ENCODE measurements at places on chromosomes 3 and 15. TPM values are rescaled to one million over a fixed set of nuclear protein-coding genes. Genes with fewer than 3 reads are reported as not detected.

- no peak for DNase-seq
Observed at GRCh38 chr3:117350371-117350770, 640.8 kb downstream of the TUSC7 start.

- DNase-seq, result no peak
Observed at GRCh38 chr3:55161231-55161630, 233.4 kb upstream of the LRTM1 start.

Gene GOLGA6D
- not detected for total RNA-seq

- DNase-seq, result no peak
Observed at GRCh38 chr3:166957121-166957520, 423.0 kb downstream of the ZBBX start.

Gene SLC28A1
- not detected for total RNA-seq

DNA sequence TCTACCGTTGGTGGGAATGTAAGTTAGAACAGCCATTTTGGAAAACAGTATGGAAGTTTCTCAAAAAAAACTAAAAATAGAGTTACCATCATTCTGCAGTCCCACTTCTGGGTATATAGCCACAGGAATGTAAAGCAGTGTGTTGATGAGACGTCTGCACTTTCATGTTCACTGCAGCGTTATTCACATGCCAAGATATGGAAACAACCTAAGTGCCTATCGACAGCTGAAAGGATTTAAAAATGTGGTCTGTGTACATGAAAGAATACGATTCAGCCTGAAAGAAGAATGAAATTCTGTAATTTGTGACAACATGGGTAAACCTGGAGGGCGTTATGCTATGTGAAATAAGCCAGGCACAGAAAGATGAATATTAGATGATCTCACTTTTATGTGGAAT lies 157.7 kb downstream of the THSD4 start:
- DNase-seq, result no peak

DNA sequence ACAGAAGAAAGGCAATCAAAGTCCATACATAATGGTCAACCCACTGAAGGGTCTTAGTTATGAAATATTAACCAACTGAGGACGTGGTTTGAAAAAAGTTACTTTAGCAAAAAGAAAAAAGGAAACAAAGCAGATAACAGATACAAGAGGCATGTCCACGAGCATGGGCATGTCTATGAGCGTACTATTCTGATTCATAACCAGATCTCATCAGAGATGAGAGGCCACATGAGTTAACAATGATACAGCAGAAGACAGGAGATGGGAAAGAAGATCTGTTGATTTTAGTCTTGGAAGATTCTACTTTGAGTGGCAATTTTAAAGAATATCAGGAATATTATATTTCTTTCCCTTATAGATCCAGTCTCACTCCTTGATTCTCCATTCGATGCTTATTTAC lies 262.9 kb upstream of the SLITRK3 start:
- DNase-seq, result no peak

Gene CD200R1
- total RNA-seq, result not detected

DNA sequence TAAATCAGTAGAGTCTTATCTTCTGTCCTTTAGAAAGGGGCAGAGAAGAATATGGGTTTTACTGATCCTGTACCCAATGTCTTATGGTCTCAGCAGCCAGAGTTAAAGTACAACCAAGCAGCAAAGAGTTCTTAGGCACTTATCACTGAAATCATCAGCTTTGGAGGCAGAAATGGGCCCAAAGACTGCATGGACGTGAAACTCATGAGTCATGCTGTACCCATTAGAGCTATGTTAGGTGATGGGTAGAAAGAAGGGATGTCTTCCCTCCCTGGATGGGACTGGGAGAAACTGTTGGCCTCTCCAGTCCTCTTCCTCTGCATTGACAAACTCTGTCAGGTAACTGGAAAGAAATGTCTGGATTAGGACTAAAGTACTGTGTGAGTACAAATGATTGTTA lies 63.4 kb downstream of the EOMES start:
- no peak for DNase-seq

DNA sequence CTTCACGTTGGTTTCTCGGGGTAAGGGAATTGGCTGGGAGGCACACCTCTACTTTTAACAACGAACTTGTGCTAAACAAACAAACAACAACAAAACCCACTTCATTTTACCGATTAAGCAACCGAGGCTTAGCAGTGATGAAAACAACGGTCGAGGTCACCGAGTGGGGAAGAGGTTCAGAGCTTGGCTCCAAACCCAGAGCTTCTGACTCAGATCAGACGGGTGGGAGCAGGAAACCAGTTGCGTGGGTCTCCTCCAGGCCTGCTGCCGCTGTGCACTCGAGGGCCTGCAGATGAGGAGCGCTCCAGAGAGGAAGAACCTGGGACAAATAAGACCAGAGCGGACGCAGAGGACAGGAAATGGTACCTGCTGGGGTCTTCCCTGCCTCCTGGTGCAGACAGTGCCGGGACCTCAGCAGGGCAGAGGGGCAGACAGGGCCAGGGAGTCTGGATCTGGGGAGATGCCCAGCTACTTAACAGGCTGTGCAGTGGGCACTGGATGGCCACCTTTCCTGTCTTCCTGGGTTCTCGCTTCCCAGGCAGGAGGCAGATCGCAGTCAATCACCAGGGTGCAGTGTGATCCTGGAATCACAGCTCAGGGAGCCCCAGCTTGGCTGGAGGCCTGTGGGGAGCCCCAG lies 99.0 kb upstream of the MEF2A start:
- peak; percentile 68 for DNase-seq

GRCh38 chr3:20222274-20222673 lies 36.3 kb upstream of the SGO1 start:
- no peak for DNase-seq

- DNase-seq, result peak; percentile 77
Observed at GRCh38 chr15:90883976-90884718, at the start of gene FES. Gene FES (plus strand): TSS chr15:90884504. CDS start chr15:90885046, 542 bp downstream.

DNA sequence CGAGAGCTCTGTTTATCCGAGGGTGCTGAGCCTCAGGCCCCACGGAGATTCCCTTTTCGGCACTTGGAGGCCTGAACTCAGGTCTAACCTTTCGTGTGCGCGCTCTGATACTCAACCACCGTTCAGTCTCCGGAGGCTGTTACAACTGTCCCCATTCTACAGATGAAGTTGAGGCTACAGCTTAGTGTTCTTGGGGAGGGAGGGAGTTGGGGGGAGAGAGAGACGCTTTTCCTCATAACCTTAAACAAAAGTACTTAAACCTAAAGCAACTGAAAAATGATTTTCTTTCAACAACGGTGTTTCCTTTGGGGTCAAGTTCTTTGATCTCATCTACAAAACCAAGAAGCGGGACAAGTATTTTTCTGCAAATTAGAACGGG lies 952 bp upstream of the CHST2 start:
- DNase-seq, result no peak

- no peak for DNase-seq
Observed at GRCh38 chr3:88573472-88573871, 423.7 kb downstream of the C3orf38 start.

Gene TUSC7
- not detected for total RNA-seq

- DNase-seq, result no peak
Observed at GRCh38 chr3:140529096-140529495, 148.8 kb upstream of the TRIM42 start.

- peak; percentile 36 for DNase-seq
Observed at GRCh38 chr3:19348941-19349564, 200.7 kb downstream of the KCNH8 start.

DNA sequence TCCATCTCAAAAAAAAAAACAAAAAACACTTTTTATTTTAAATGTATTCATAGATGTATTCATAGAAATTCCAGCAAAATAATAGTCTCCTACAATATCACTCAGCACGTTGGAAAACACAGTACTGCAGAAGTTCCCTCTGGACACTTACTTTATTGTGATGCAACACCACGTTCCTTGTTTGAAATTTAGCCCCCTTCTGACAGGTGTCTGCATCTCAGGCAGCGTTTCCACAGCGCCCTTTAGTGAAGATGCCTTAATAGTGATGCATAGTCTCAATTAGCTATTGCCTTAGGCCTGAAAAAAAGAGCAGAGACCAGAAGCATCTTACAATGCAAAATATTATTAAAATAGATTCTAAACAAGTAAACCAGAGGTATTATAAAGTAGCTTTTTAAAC lies 20.3 kb downstream of the IL12A start:
- DNase-seq, result no peak

Gene PLXNA1
- total RNA-seq, result 25.7 TPM

Gene KBTBD12
- not detected for total RNA-seq

- DNase-seq, result peak; percentile 91
Observed at GRCh38 chr3:28916713-28917499, 364.0 kb upstream of the RBMS3 start.

- peak; percentile 73 for DNase-seq
Observed at GRCh38 chr15:61195116-61196002, 33.7 kb downstream of the RORA start.

Gene B3GALNT1
- 23.7 TPM for total RNA-seq

DNA sequence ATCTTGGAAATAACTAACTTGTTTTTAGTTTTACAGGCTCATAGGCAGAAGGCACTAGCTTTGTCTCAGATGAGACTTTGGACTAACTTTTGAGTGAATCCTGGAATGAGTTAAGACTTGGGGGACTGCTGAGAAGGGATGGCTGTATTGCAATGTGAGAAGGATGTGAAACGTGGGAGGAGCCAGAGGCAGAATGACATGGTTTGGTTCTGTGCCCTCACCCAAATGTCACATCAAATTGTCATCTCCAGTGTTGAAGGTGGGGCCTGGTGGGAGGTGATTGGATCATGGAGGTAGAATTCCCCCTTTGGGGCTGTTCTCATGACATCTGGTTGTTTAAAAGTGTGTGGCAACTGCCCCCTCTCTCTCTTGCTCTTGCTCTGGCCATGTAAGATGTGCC lies 28.8 kb upstream of the CCDC50 start:
- no peak for DNase-seq

GRCh38 chr3:17075358-17075757 lies 190.6 kb downstream of the PLCL2 start:
- no peak for DNase-seq

Gene NECTIN3
- total RNA-seq, result 57.7 TPM

DNA sequence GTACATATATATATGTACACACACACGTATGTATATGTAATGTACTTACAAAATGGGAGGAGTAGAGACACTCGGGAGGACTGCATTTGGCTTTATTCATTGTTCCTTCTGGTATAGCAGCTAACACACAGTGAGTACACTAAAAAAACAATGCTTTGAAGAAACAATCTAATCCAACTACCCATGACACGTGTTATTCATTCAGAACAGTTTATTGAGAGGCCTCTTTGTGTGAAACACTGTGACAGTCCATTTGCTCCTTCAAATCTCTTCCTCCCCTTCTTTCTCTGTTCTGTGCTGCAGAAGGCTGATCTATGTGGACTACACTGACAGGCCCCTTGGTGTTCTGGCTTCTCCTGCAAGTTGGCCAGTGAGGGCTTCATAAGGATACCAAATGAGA lies 1075.9 kb upstream of the CFAP20DC start:
- no peak for DNase-seq

Gene CLSTN2
- 0.17 TPM for total RNA-seq

Gene CPA3
- total RNA-seq, result 0.68 TPM

- DNase-seq, result no peak
Observed at GRCh38 chr3:133934073-133934970, 38.6 kb upstream of the RAB6B start.

GRCh38 chr3:177174607-177175170 lies 22.6 kb downstream of the TBL1XR1 start:
- no peak for DNase-seq

Data from dermis blood vessel endothelial cell (primary cell).